ENCODE measurements at places on chromosomes 6 and 20.

- DNase-seq, result no peak
Observed at GRCh38 chr6:154606457-154606856, 96.0 kb upstream of the CNKSR3 start.

DNA sequence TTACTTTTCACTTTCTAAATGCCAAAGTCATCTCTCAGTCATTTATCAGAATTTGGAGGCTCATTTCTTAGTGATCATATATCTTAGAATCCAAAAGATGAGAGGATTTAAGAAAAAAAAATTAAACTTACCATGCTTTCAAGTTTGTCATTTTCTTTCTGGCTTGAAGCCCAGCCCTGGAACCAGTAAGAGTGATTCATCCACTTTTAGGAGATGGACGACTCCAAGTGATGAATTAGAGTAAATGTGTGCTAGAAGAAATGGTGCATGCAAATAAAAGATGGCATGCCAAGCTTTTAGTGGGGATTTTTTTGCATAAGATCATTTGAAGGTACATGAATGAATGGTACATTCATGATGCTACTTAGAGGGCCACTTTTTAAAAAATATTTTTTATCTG is 20.1 kb downstream of the PLCB1 start:
- peak; percentile 64 for DNase-seq

- DNase-seq, result no peak
Observed at GRCh38 chr6:136446579-136447187, 103.5 kb downstream of the MAP7 start.

DNA sequence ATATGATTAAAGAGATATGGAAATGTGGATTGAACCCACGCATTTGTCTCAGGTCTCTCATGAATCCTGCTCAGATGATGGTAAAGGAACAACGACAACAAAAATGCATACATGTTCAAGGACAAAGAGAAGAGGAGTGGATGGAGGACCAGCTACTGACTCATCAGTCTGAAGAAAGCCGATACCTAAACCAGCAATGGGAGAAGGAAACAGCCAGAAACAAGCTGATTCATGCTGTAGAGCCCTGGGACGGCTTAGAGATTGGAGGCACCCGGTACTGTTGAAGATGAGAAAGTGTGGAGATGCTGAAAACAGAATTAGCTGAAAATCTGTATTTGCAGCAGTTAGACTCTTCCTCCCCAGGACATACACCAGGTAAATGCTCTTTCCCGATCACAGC is 14.4 kb upstream of the RIPPLY2 start:
- peak; percentile 32 for DNase-seq

DNA sequence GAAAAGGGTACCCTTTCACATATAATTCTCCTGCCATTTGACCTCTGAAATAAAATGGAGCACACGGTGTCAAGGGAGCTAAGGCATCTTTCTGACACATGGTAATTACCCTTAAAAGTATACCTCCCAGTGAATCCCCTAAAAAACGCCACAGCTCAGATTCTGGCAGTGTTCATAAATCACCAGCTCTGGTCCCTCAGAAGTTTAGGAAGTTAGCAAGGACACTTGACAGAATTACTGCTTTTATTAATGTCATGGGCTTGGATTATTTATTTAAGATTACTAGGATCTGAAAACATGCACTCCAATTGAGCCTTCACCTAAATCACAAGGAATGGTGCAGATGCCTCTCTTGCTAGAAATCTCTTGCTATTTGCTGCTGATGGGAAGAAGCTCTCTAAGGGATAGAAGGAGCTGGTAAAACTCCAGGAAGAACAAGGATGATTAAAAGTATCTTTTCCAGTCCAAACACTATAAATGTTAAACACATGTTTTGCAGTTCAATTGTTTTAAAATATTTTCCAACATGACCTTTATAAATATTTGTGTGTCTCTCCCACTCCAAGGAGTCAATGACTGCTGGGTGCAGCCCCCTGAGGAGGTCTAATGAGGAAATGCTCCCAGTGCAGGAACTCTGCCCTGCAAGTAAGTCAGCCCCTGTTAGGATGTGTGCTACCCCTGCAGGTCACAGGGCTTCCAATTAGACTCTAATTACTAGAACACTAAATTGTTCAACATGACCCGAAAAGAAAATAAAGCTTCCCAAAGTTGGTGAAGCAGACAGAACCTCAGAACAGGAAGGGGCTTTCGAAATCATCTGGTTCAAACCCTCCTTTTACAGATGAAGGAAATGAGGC is 230.3 kb downstream of the TFAP2A start:
- DNase-seq, result no peak

GRCh38 chr20:57394121-57395082 is 3.2 kb downstream of the RBM38 start:
- no peak for DNase-seq

GRCh38 chr6:143248359-143248758 is 187.7 kb downstream of the AIG1 start:
- DNase-seq, result no peak

GRCh38 chr20:19451231-19451922 is 238.9 kb downstream of the SLC24A3 start:
- no peak for DNase-seq

DNA sequence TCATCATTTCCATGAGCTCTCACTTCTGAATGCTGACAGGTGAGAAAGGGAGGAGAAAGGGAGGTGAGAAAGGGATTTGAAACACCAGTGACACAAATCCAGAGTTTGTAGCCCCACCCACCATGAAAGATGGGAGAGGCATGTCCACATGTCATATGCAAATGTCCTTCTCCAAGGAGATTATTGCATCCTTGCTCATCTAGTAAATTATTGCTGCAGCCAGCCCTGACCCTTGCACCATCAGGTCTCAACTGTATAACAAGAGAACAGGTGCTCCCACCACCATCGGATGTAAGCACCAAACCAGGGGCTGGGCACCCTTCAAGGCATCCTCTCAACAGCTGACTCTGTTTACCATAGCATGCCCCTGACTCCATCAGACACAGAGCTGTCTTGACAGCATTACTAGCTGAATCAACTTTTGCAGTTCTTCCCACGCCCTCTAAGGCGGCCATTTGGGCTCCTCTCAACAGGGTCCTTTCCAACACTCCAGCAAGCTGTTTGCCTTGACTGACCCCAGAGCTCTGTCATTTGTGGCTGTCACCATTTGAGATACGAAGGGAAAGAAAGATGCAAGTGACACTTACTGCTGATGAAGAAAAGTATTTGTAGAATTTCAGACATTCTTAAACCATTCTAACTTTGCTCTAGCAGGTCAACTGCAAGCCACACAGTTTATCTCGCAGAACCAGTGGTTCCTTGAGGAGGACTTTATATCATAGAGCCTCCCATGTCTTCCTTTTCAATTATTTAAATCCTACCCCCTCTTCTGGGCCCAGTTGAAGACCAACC is 14.2 kb downstream of the GFOD1 start:
- no peak for DNase-seq

DNA sequence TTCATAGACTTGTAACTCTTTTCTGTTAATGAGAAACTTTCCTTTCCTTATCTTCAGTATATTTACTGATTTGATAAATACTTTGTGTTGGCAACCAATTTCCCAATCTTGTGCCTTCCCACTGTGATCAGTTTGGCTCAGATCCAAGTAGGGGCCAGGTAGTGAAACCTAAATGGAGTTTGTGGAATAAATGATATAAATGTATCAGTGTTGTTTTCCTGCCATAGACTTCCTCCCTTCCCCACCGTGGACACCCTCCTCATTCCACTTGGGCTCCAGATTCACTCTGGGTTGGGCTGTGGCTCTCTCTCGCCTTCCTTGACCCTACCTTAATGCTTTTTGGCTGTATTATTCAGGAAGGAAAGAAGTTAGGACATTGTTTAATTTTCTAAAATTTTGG is 1.3 kb downstream of the ZKSCAN3 start:
- DNase-seq, result no peak

DNA sequence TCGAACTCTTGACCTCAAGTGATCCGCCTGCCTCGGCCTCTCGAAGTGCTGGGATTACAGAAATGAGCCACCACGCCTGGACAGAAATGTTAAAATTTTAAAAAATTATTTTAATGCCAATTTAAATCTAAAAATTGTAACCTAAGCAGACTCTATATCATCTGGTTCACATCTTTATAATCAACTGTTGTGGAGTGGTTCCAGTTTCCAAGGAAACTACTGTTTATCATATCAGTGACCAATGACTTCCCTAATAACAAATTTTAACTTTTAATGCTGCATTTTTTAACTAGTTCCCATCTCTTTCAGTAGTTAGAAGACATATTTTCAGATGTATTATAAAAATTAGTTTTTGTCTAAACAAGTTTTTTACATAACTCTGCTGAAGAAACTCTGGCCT is 5.2 kb upstream of the BTN3A2 start:
- no peak for DNase-seq

- no peak for DNase-seq
Observed at GRCh38 chr6:51303338-51303737, 484.7 kb downstream of the TFAP2B start.

- no peak for DNase-seq
Observed at GRCh38 chr6:14546036-14546435, 428.5 kb downstream of the CD83 start.
